ENCODE measurements at places on chromosomes 1 and 21.

GRCh38 chr1:172163498-172164215 is 256.8 kb upstream of the C1orf105 start:
- DNase-seq = peak; percentile 63

GRCh38 chr1:89904219-89904980 is 83.6 kb downstream of the LRRC8D start:
- no peak for DNase-seq

DNA sequence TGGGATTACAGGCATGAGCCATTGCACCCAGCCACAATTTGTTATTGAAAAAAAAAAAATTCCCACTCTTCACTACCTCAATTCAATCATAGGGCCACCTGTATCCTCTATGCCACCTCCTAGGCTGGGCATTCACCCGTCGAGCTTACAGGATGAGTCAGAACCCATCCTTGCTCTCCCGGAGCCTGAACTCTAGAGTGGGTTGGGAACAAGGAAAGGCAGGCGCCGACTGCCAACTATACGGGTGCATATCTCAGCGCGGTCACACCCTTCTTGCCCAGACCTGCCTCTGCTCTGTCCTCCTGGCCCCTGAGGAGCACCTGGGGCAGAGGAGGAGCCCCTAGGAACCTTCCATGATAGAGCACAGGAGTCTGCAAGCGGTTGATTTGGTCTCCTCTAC is 21.4 kb upstream of the LBR start:
- no peak for DNase-seq

DNA sequence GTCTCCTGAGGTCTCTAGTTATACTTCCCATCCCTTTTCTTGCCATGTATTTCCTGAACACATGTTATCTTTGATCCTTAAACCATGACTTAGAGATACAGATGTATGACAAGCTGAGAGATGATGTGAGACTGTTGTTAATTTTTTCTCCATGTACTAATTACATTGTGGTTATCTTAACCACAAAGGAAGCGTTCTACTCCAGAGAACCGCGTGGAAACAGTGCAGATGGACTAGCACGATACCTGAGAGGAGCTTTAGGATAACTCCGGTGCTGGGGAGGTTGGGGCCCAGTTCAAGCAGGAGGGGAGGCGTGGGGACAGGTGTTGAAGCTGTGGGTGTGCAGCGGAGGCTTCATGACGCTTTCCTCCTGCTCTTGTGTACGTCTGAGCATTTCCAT is 17.5 kb downstream of the PDE9A start:
- DNase-seq = no peak

- peak; percentile 97 for DNase-seq
Measured at GRCh38 chr1:151547119-151547899, 7.2 kb downstream of the TUFT1 start.

GRCh38 chr1:244329591-244330317 is 122.0 kb downstream of the ADSS2 start:
- DNase-seq = no peak

- DNase-seq = no peak
Measured at GRCh38 chr1:113540335-113540734, 150.0 kb downstream of the MAGI3 start.

DNA sequence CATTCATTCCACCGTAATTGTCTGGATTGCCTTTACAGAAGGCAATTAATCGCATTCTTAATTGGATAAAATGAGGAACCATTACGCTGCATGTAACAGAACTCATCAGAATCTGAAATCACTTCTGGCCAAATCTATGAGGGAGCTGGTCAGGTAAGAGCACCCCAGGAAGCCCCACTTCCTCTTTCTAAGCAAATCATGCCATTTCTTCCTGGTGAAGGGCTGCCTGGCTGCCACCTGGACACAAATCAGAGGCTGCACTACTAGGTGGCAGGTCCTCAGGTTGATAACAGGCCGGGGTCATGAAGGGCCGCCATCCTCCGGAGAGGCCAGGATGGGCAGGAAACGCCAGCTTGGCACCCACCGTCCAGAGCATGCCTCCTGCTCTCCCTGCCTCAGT is 73.7 kb downstream of the CAPZB start:
- no peak for DNase-seq

Measured in fibroblast of skin of right quadriceps (primary cell).